ENCODE measurements at places on chromosomes 2 and 18.

- DNase-seq: no peak
These were observed 16.4 kb upstream of the RPRD1A start for GRCh38 chr18:36083729-36084128.

- no peak for DNase-seq
These were observed 105.9 kb downstream of the SOX11 start for GRCh38 chr2:5798084-5798483.

GRCh38 chr2:30772021-30772705, 35.1 kb downstream of the CAPN13 start:
- DNase-seq: no peak

GRCh38 chr2:235949567-235950472, 218.4 kb downstream of the GBX2 start:
- no peak for DNase-seq

DNA sequence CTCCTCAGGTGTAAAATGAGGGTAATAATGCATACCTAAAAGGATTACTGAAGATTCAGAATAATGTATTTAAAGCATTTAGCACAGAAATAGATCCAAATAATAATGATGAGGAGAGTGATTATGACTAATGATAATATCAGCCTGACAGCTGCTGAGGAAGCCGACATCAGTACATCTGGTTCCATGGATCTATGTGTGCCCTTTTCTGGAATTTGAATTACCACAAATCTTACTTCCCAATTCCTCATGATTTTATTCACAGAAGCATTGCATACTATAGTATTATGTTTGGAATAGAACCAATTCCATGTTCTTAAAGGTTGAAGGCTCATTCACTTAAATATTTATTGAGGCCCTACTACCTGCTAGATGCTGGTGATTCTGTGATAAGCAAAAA, 248.9 kb upstream of the THUMPD2 start:
- no peak for DNase-seq

DNA sequence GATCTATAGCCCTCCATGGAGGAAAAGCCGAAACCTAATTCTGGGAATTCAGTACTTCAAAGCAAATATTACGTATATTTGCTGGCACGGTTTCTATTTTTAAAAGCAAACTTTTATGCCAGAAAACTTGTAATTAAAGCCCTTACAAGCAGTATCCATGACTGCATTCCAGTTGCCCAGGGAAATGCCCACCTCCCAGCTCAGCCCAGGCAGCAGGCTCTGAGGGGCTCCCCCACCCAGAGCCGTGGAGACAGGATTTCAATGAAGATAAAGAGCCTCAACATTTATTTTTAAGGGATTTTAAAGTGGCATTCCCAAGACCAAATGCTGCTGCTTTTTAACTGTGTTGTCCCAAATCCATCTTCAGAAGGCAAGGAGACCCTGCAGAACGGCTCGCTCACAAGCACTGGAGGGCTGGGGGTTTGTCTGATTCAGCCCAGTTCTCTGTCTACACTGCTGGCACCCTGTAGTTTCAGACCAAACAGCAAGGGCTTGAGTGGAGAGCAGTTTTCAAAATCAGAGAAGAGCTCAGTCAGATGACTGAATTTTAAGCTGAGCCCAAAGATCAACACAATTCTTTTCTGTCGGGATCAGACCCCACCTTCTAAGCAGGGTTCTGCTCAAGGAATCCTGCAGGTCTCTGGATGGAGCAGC, 105.1 kb downstream of the KCNF1 start:
- no peak for DNase-seq

DNA sequence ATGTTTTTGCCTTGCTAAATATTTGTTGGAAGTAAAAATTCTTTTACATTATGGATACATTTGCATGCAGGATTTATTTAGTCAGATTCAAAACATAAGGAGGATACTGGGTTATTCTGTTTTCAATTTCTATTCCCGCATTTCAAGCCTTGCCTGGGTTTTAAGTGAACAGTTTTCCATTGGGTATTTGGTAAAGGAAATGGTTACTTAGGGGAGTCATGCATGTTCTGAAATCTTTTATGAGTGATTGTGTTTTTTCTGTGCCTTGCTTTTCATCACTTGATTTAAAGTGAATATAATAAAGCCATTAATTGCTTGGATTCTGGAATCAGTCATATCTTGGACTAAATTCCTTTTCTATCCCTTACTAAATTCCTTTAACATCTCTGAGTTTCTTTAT, 12.0 kb upstream of the SP9 start:
- DNase-seq: no peak

GRCh38 chr2:189913821-189914220, 129.6 kb downstream of the PMS1 start:
- DNase-seq: no peak

DNA sequence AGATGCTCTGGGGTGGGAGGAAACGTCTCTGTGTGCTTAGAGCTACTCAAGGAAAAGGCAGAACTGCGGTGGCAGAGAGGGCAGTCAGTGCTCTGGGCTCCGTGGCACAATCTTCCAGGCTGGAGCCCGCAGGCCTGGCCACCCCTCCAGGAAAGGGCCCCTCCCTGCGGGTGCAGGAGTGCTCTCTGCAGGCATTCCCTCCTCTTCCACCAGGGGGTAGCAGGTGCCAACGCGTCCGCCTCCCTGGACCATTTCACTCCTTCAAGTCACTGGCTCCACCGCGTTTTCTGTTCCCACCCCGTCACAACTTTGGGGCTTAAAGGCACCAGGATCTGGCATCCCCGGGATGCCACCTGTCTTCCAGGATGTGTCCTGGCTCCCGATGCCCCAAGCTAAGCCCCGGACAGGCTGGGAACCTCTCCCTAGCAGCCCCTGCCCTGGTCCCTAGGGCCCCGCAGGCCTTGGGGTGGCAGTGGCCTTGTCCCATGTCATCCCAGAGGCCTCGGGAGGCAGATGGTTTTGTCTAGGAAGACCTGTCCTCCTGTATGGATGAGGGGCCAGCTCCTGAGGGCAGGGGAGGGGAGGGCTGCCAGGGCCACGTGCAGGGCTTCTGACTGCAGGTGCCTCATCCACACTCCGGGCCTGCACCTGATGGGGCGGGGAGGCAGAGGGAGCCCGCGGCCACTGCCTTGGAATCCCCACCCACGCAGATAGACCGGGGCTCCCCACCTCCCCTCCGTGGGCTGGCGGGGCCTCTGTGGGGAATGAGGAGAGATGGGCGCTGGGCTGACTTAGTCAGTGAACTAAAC, 26.4 kb downstream of the KCNIP3 start:
- DNase-seq: peak; percentile 37

GRCh38 chr2:26737221-26737620, 26.9 kb upstream of the SLC35F6 start:
- DNase-seq: no peak

- peak; percentile 1 for DNase-seq
These were observed 65.8 kb downstream of the RBMS1 start for GRCh38 chr2:160427629-160428404.

- peak; percentile 14 for DNase-seq
These were observed 104.7 kb upstream of the MYO3B start for GRCh38 chr2:170073288-170073687.

DNA sequence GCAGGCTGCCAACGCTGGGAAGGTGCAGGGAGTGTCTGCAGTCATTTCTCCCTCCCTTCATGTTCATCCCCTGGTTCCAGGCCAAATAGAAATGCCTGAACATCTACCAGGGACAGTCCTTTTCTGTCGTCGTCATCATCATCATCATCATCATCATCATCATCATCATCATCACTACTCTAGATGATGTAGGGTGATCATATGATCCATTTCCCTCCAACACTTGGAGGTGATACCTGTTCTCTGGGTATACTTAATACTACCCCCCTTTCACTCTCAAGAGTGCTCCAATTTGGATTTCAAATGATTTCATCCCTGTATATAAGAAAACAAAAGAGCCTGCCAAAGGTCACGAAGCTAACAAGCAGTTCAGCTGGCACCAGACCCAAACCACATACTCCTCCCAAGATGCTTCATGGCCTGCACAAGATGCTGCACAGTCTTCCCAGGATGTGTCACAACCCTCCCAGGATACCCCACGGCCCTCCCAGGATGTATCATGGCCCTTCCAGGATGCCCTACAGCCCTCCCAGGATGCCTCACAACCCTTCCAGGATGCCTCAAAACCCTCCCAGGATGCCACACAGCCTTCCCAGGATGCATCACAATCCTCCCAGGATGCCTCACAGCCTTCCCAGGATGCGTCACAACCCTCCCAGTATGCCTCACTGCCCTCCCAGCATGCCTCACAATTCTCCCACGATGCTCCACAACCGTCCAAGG, 257.9 kb downstream of the DYSF start:
- no peak for DNase-seq

GRCh38 chr2:172021074-172021931, 21.6 kb downstream of the METAP1D start:
- DNase-seq: peak; percentile 60

DNA sequence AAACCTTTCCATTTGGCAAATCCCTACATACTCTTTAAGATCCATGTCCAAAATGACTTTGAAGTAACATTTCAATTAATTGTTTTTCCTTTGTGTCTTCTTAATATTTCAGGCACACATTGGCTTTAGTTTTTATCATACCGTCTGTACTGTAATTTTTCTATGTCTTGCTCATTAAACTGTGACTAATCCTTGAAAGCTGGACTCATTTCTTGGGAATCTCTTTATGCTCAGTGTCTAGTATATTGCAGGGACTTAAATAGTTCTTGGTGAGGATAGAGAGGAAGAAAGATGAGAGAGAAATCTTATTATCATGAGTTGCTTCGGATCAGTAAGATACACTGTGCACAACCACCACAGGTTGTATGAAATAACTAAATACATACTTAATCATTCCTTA, 448.3 kb upstream of the ST6GAL2 start:
- DNase-seq: no peak

DNA sequence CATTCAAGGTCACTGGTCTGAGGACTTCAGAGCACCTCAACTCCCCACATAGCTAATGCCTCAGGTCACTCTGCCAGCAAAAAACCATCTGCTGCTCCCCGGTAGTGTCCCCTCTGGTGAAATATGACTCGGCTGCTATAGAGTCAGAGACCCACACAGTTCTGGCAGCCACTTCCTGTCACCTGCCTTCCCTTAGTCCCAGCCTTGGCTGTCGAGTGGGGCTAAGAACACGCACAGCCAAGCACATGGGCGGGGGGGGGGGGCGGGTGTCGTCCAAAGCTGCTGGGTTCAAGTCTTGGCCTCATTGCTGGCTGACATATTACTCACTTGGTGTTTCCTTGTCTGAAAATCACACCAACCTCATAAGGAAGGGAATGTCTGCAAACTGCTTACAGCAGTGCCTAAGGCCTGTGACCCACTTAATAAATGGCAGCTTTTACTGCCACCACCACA, 37.5 kb downstream of the POLR1A start:
- peak; percentile 72 for DNase-seq

Measured in NCI-H69 (cell line).